Stimulated activated CD4-positive, alpha-beta T cell treated with anti-CD3 and anti-CD28 coated beads, Interleukin-4, amount 100 ng/mL, for 1 hour (primary cell): ENCODE measurements at places on chromosomes 3 and 15.

GRCh38 chr3:193377591-193377990, 962 bp downstream of the ATP13A5 start:
- no peak for DNase-seq

- DNase-seq, result no peak
Measured at GRCh38 chr15:57624730-57625129, 33.0 kb downstream of the MYZAP start.

DNA sequence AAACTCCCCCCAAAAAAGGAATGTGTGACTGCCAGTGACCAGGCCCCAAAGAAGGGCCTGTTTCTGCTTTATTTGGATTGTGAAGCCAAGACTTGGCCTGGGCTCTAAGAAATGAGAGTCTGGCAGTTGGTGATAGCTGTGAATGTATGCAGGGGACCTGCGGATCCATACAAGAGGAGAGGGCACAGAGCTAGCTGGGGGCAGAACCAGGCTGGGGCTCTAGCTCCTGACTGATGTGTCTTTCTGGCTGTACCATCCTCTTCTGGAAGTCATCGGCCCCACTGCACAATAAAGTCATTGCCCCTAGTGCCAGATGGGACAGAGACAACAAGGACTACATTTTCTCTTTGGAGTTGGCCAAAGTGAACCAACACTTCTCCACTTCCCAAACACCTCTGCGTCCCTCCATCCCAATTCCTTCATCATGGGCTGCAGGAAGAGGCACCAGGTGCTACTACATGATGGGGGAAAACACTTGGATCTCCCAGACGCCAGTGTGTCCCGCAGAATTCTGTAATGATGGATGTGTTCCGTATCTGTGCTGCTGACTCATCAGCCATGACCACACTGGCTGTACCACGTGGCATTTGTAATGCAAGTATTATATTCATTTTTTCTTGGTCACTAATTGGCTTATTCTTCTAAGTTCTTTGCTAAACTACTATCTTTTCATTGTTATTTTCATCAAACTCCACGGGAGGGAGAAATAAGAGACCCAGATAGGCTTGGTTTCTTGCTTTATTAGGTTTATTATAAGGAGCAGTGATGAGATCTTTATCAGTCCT, 1.7 kb upstream of the PLA2G4F start:
- DNase-seq, result no peak

- DNase-seq, result no peak
Measured at GRCh38 chr3:192259661-192260060, 467.7 kb downstream of the FGF12 start.

DNA sequence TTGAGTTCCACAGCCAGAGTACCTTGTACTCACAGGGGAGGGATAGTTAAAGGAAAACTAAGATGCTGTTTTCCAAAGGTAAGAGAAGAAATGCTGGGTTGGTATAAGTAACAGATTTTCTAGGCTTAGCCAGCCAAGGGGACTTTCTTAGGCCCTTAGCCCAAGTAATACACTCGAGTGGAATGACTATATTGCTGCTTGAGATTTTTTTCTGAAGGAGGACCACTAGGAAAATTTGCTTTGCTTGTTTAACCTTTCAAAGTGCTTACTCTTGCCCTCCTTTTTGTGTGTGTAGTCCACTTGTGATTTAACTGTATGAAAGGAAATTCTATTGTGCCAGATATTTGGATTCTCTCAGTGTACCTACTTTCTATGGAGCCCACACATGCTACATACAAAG, 50.5 kb downstream of the IL5RA start:
- no peak for DNase-seq

DNA sequence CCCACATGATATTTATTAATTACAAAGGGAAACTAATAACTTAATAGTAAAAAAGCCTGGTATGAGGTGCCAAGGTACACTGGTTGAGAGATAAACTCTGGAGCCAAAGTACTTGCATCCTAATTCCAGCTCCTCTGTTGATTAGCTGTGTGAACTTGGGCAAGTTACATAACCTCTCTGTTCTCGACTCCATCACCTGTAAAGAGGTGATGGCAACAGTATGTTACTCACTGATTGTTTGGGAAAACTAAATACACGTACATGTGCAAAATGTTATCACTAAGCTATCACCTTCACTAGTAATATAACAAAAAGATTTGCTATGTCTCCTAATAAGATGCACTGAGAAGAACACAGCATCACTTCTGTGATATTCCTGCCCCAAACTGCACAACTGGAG, 206.4 kb downstream of the MEX3B start:
- no peak for DNase-seq

DNA sequence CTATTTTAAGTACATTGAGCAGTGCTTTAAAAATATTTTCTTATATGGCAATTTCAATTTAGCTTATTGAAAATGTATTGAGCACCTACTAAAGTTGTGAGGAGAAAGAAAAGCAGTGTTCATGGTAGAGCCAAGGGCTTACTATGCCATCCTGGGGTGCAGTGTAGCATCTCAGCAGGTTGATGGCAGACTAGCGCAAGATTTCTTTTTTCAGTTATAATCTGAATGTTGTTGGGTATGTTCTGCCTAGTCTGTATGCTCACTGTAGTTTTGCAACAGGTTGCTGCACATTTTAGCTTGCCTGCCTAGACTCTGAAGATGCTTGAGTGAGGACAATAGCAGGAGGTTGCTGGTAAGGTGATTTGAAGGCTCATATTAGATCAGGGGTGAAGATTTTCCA, 103.1 kb upstream of the UNC13C start:
- DNase-seq, result no peak

DNA sequence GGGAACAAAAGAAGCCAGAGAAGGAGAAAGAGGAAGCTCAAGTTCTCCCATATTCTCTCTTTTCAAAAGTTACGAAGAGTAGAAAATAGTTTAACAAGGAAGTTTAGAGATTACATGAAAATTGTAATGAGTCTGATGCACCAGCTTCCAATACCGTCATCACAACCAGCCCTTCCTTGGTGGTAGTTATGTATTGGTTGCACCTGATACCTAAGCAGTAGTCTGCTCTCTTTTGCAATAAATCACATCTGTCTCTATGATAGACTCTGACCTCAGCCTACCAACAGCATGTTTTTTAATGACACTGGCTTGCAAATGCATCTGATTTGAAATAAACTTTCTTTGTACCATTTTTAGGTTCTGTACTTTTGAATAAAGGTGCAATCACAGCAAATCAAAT, 575.8 kb downstream of the FHIT start:
- no peak for DNase-seq
